ENCODE measurements at places on chromosomes 2 and 18.

- no peak for DNase-seq
These were observed 58.7 kb downstream of the STPG4 start for GRCh38 chr2:47096451-47096850.

DNA sequence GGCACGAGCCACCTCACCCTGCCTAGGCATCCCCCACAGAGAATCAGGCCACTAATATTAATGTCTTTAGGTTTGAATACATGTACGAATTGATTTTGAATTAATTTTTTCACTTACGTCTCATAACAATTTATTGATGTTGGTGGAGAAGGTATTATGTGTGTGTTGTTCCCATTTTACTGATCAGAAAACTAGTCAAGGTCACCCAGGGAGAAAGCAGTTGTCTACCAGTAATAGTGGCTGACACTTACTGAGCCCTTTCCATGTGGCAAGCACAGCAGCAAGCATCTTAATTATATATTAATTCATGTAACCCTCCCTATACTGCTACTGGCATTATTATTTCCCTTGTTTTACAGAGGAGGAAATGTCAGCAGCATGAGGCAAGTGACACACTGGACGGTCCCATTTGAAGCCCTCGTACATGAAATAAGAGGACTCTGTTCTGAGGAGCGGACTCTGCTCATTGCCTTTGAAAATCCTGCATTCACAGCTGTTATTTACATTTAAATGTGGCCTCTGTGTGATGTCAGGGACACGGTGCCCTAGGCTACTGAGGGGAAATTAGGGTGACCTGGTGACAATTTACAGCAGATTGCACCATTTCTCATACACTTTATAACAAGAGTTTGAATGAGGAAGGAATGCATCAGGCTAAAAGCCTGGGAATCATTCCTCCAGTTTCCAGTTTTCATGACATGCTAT is 30.9 kb upstream of the KCNE4 start:
- no peak for DNase-seq

DNA sequence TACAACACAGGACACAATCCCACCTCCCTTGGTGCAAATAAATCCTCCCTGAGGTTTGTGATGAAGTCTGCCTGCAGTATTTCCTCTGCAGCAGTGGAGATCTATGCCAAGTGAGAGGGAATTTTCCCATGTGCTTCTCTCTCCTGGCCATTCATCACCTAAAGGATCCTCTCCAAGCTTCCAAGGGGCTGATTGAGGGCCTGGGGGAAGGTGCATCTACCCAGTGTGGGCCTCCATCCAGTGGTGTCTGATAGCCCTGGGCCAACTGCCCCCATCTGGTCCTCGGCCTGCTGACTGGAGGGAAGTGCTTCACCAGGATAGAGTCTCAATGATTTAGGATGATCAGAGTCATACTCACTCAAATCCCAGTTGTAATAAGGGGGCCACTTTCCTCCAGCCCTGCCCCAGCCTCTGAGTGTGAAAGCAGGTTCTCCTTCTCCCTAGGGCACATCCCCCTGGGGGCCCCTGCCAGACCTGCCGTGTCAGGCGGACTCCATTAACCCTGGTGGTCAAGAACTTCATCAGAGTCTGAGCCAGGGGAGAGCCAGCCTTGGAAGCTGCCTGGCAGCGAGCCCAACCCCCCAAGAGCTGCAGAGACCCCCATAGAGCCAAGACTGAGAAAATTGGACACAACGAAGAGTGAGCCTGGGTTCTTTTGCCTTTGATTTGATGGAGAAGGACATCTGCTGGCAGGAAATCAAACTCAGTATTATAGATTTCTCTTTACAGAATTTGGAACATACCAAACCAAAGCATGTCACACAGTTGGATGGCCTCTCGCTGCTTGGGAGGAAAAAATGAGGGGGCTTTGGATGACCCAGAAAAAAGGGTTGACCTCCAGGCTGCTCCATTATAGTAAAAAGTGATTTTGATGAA is 509.6 kb downstream of the CMPK2 start:
- DNase-seq = no peak

DNA sequence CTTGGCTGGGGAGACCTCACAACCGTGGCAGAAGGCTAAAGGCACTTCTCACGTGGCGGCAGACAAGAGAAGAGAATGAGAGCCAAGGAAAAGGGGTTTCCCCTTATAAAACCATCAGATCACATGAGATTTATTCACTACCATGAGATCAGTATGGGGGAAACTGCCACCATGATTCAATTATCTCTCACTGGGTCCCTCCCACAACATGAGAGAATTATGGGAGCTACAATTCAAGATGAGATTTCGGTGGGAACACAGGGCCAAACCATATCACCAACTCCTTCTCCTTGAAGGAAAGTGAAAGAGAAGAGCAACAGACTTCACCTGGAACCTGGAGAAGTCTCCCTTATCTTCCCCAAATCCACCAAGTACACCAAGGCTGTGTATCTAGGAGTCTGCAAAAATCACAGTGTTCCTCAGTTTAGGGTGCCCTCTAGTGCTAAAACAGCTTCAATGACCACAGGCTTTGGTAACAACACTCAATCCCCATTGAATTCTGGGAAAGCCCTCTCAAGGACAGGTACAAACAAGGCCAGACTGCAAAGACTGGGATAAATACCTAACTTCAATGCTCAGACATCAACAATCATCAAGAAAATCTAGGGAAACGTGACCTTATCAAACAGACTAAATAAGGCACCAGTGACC is 148.8 kb upstream of the SRD5A2 start:
- DNase-seq = no peak

- DNase-seq = no peak
These were observed 120.1 kb upstream of the REV1 start for GRCh38 chr2:99609851-99610381.

DNA sequence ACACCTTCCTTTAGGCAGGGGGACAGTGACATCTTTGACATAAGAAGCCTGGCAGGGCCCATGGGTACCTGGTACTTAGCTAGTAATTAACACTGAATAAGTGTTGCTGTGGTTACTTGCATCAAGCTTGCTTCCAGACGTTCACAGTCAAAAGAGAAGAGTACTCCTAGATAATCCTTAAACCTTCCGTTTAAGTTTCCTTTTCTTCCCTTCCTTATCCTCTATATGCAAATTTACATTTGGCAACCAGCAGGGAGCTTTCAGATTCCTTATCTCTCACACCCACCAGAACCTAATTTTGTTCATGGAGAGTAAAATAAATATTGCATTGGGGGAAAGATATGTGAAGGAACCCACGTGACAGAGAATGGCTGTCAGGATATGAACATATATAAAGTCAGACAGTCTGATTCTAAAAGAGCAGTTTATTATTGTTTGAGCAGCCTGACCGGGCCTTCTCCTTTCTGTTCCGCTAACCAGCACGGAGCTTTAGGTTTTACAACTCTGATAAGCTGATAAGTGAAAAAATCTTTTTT is 7.8 kb upstream of the RAB31 start:
- no peak for DNase-seq

- DNase-seq = no peak
These were observed 1047.7 kb upstream of the NRXN1 start for GRCh38 chr2:52079602-52080001.

- DNase-seq = no peak
These were observed 35.1 kb downstream of the EVA1A start for GRCh38 chr2:75525434-75526310.

- no peak for DNase-seq
These were observed 99.5 kb downstream of the USP40 start for GRCh38 chr2:233466991-233467603.

- DNase-seq = no peak
These were observed 17.0 kb downstream of the RTN4 start for GRCh38 chr2:55033076-55033742.

GRCh38 chr2:74457549-74458131 is 598 bp upstream of the WBP1 start:
- peak; percentile 79 for DNase-seq

DNA sequence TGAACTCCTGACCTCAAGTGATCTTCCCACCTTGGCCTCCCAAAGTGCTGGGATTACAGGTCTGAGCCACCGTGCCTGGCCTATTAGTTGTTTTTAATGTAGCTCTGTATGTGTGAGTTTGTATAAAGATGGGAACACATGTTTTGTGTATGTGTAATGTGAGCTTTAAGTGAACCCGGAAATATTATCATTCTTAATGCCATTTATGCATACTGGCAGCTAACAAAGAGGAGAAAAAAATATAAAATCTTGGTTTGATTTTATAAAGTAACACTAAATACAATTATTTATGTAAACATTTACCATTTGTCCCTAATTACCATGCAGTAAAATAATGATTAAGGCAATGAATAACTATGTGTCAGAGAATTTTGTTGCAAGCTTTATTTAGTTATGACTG is 9.1 kb upstream of the CKAP2L start:
- no peak for DNase-seq

GRCh38 chr2:51013933-51014526 is 17.9 kb downstream of the NRXN1 start:
- no peak for DNase-seq

GRCh38 chr2:112483042-112483473 is 1.1 kb downstream of the TTL start:
- DNase-seq = no peak

DNA sequence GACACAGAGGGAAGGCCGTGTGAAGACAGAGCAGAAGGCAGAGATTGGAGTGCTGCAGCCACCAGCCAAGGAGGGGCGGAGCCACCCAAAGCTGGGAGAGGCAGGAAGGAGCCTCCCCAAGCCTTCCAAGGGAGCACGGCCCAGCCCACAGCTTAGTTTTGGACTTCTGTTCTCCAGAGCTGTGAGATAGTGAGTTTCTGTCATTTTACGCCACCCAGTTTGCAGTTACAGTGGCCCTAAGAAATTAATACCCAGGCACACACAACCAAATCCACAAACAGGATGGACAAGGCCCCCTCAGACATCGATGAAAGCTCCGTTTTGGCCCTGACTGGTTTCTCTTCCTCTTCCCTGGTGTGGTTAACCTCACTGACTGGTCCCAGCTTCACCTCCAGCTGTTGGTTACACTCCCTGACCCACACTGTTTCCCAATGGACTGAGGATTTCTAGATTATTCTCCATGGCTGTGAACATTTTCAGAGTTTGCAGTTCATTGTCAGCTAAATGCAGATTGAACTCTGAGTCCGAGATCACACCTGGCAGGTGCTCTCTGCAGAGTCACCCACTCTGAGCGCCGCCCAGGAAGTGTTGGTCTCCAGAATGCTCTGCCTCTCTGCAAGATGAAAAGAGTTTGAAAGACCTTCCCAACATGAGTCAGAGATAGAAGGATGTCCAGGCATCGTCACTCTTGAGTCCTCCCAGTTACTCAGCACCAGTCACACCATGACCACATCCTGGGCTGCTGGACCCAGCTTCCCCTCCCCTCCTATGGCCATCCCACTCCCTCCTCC is 100.2 kb downstream of the TWIST2 start:
- DNase-seq = no peak

- DNase-seq = no peak
These were observed 78.7 kb upstream of the RGPD5 start for GRCh38 chr2:109715313-109715805.

DNA sequence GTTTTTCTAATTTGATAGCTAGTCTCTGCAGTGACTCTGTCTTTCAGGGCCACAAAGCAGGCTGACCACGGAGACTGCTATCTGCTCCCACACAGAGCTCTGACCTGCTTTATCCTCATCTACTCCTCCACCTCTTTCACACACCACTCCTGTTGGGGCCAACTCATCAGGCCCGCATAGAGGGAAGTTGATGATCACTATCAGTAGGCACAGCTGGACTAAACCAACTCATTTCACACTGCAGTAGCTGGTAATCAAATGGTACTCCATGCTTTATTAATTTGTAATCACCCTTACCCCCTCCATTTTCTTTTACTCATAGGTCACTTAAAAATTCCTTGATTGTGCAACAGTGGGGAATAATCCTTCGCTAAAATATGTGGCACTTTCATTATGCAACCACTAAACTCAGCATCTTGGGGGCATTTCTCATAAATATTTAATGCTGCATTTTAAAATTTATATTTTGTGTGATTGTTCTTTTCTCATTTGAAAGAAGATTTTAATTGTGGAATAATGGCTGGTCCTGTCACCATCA is 249.8 kb upstream of the GCFC2 start:
- DNase-seq = no peak

DNA sequence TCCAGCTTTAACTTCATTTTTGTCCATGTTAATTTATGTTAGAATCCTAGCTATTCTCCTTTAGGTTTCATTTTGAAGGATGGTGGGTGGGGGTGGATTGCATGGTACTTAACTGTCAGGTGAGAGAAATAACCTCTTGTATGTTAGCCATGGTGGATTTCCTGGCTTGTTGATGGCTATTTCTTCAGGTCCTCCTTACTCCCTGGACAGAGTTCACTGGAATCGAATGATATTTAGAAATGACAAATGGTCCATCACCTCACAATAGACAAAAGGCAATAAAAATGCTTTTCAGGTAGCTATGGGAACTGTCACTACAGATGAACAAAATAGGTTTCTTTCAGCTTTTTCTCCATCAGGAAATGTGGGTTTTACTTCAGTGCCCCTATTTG is 91.7 kb downstream of the EML6 start:
- DNase-seq = no peak

DNA sequence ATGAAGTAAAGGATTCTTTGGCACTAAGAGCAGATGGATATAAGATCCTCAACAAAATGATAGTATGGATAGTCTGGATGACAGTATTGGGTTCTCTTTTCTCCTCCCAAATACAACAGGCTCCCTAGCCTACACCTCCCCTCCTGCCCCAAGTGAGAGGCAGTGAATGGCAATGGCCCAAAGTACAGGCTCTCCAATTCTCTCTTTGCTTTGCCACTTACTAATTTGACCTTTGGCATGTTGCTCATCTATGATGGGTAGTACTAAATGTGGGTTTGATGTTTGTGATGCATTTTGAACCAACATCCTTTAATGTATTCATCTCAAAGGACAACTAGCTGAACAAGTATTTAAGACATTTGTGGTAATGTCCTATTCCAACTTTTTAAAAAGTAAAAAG is 65.9 kb downstream of the EIF5B start:
- DNase-seq = no peak

DNA sequence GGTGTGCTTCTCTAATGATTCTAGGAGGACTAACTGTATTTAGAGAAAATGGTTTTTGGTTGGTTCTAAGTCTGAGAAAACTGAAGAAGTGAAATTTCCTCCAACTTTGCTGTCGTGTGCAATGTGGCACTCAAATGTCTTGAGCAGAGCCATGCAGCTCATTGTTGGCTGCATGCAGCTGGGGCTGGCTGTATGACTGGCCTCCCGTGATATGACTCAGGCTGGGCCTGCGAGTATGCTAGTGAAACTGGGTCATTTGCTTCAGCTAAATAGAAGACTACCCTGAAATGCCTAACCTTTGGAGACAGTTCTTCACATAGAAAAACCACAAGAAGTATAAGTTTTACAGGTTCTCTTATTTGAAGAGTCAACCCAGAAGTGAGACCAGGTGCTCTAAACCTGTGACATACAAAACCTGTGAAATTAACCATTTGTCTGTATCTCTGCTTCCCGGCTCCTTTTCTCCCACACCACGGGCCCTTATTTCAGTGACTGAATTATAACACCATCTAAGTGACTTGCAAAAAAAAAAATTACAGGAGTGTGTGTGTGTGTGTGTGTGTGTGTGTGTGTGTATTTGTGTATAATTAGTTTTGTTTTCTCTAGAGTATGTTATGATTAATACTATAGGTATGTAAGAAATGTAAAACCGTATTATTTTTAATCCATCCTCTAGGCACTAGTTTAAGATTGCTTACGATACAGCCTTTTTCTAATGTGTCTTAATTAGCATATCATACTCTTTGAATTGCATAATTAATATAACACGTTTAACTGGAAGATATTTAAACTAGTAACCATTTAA is 15.9 kb downstream of the POLI start:
- peak; percentile 9 for DNase-seq

GRCh38 chr2:201237486-201238123 is 22.7 kb upstream of the CASP8 start:
- DNase-seq = no peak

All from central memory CD4-positive, alpha-beta T cell (primary cell).